AG10803 (cell line): ENCODE measurements at places on chromosomes 6 and 20.

DNA sequence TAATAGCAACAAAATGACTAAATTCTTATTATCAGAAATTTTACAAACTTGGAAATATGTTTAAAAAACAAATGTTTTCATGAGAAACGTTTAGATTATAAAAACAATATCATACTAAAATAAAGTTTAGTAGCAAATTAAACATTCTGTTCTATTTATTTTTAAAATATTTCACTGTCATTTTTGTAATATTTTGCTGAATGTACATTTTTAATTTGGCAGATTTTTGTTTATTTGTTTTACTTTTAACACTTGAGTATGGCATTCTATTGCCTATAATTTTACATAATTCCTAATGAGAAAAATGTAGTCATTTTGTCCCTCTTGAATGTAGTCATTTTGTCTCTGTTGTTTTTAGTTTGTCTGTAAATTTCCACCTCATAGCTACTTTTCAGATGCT is 1400.2 kb downstream of the GRIK2 start:
- no peak for DNase-seq

- peak; percentile 35 for DNase-seq
Observed at GRCh38 chr20:45311589-45312211, 3.6 kb upstream of the MATN4 start.

GRCh38 chr6:92273694-92274093 is 1145.7 kb downstream of the EPHA7 start:
- no peak for DNase-seq

GRCh38 chr6:96675597-96675996 is 112.7 kb downstream of the FHL5 start:
- no peak for DNase-seq

- no peak for DNase-seq
Observed at GRCh38 chr6:47634210-47635047, 64.0 kb upstream of the ADGRF4 start.
